ENCODE measurements at places on chromosomes 11 and 22.

GRCh38 chr11:111443032-111443431 is 64.0 kb upstream of the POU2AF1 start:
- DNase-seq = no peak

DNA sequence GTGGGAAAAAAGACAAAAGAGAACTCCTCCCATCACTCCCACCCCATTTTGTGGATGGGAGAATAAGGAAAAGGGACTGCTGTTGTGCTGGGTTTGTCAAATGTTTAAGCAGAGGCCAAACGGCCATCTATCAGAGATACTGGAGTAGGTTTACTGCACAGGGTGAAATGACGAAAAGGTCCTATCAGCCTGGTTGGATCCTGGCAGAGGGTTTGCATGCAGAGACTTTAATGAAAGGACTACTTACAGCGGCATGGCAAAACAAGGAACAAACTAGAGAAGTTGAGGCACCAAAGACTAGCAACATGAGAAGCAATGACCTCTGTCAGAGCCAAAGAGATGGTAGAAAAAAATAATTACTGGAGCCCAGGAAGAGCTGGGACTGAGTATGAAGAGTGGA is 32.2 kb upstream of the HEPHL1 start:
- DNase-seq = no peak

DNA sequence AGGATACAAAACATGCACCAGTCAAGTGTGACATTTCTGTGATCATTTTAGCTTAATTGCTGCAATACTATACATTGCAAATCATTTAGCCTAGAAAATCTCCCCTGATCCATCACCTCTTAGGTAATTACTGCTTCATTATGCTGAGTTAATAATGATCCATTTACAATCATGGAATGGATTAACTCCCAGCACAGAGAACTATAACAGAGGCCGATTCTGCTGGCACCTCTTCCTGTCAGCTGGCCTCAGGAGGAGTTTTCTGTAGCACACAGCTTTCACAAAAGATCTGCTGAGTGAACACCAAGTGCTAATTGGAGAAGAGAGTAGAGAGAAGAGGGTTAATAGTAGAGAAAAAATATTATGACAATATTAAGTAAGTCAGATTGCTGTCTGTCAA is 591.8 kb upstream of the KIRREL3 start:
- no peak for DNase-seq

DNA sequence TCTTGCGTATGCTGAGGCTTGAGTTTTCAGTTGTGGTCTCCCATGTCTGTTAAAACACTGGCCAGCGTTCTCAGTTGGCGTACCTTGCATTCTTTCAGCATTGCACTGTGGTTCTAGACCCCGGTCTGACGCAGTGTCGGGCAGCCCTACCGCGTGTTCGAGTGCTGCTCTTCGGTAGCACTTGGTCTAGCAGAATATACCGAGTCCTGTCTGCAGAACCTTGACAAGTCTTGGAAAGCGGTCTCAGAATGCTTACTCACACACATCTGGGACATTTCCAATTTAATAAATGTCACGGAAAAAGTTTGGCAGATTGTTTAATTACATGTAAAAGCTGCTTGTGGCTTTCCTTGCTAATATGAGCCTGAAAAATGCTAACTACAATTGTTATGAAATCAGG is 32.6 kb downstream of the PPFIA1 start:
- no peak for DNase-seq

GRCh38 chr11:68569357-68569756 is 108.8 kb downstream of the PPP6R3 start:
- DNase-seq = no peak

All from stimulated activated CD4-positive, alpha-beta T cell treated with anti-CD3 and anti-CD28 coated beads, Interleukin-1b, Interleukin-23, amount 100 ng/mL, for 1 hour (primary cell).